Stimulated activated CD4-positive, alpha-beta T cell treated with anti-CD3 and anti-CD28 coated beads, Interleukin-2, amount 100 ng/mL, for 24 hours (primary cell): ENCODE measurements at places on chromosomes 7 and 10.

DNA sequence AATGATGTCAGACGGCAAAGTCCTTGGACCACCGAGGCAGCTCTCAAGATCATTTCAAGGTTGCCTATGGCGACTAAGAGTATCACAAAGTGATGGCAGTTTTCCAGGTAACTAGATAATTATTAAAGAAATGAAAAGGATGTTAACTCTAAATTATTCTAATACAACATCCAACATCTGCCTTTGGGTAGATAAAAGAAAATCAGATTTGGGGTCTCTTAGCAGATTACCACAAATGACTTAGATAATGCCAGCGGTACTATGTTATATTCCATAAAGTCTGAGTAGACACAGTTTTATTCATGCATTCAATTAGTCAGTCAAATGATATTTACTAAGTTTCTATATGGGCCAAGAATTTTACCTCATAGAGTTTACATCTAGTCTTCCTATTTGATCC lies 441.3 kb downstream of the NEBL start:
- DNase-seq, result no peak

- peak; percentile 47 for DNase-seq
Observed at GRCh38 chr10:29392376-29393021, 103.6 kb downstream of the LYZL1 start.

GRCh38 chr10:70330671-70331070 lies 46.9 kb upstream of the NPFFR1 start:
- DNase-seq, result no peak

DNA sequence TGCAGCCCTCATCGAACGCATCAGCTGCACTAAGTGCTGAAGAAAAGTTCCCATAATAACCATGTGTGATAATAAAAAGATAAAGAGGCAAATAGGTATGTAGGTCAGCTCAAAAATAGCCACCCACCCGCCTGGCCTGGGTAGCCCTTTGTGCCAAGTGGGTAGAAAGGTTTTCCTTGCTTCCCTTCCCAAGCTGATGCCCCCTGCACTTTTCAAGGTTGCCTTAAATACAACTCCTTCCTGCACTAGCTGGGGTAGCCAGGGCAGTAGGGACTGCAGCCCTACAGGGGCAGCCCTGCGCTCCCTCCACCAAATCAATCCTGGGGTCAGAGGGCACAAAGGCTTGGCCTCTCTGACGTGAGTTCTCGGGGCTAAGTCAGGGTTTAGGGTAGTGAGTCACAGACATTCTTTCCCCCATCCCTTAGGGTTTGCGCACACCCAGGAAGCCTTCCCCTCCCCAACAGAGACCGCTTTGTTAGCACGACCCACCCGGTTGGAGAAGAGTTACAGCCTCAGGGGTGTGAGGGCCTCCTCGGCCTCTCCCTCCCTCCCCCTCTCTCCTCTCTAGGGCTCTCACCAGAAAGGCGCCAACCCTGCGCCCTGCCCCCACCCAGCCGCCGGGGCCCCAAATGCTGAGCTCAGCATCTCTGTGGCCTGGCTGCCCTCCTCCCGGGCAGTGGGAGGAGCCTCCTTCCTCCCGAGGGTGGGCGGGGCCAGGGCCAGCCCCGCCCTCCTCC lies 13.3 kb upstream of the DDIT4 start:
- peak; percentile 91 for DNase-seq
